ENCODE measurements at places on chromosomes 5 and 9. TPM values are rescaled to one million over a fixed set of nuclear protein-coding genes. Genes with fewer than 3 reads are reported as not detected.

DNA sequence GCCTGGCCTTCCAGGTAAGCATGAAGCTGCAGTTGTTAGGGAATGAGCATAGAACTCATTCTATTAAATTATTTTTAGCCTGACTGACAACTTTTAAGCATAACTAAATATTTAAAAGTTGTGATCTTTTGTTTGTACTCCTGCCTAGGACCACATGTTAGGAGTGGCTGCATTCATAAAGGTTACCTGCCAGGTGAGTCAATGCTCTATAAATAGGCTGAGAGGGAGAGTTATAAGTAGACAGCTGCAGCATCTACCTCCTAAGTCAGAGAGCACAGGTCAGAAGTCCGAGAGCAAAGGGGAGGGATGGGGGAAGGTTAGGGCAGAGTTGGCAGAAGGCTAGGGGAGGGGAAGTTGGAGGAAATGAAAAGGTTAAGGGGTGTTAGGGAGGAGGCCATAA, 292.4 kb upstream of the TLE4 start:
- DNase-seq, result no peak

DNA sequence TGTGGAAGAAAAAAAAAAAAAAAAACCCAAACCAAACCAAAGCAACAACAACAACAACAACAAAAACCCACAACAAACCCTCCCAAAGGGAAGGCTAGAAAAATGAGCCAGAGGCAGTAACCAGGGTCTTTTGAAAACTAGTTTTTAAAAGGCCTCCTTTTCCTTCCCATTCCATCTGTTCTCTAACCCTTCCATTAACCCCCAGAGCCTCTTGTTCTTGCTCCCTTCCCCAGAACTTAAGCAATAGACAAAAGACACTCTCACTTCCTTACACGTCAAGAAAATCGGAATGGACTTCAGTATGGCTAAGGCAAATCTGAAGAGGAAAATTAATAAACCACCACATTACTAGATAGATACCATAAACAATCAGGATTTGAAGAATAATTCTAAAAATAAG, 292.8 kb downstream of the ARL15 start:
- no peak for DNase-seq

GRCh38 chr5:53069626-53070025, 39.9 kb downstream of the MOCS2 start:
- no peak for DNase-seq

DNA sequence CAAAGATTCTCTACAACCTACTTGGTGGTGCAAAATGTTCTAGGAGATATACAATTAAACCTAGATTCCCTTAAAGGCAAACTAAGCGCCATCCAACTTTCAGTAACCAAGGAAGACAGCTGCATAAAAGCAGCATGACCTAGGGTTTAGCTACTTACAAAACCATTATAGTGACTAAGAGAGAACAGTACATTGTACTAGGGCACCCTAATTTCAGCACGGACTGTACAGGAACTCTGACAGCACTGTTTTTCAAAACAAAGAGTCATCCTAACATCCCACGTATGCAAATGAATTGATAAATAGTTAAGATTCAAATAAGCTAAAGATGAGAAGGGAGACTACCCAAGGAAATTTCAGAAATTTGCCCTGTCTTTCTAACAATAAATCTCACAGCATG, 30.0 kb downstream of the STRBP start:
- no peak for DNase-seq

Gene RLN1
- not detected for total RNA-seq

Gene FAM221B
- total RNA-seq, result not detected

- DNase-seq, result peak; percentile 73
These were observed 66.9 kb downstream of the CTSL start for GRCh38 chr9:87792831-87793288.

DNA sequence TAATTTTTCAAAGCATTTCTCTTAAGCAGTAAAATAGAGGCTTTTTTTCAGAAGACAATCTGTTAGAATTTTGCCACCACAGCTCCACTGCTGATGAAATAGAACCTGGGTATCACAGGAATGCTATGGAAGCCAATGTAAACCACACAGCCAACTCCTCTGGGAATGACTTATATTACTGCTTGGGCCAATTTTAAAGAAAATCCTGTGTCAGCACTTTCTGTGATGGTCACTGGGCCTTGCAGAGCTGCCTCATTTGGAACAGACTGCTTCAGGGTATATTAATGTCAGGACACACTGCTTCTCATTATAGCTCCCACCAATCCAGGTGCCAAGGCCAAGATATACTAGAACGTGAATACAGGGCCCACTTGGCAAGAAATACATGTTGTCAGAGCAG, 144.1 kb upstream of the ACTBL2 start:
- DNase-seq, result no peak

GRCh38 chr5:169190849-169191248, 110.1 kb downstream of the SLIT3 start:
- no peak for DNase-seq

- no peak for DNase-seq
These were observed 131.2 kb upstream of the IQGAP2 start for GRCh38 chr5:76271836-76272235.

GRCh38 chr5:6833406-6833805, 120.2 kb downstream of the TENT4A start:
- DNase-seq, result no peak

DNA sequence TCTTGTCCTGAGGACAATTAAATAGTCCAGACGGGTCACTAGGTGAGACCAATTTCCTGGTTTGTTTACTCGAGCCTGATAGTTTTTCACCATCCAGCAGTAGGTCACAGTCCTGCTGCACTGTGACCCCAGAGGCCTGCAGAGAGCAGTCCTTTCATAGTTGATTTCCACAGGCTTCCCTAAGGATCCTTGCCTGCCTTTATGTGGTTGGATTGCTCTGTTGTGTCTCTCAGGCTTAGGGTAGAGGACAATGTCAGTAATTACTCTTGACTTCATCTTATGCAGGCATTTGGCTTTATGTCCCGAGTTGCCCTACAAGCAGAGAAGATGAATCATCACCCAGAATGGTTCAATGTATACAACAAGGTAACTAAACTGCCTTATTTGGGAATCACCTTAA, 9.0 kb upstream of the CATSPER3 start:
- DNase-seq, result no peak

DNA sequence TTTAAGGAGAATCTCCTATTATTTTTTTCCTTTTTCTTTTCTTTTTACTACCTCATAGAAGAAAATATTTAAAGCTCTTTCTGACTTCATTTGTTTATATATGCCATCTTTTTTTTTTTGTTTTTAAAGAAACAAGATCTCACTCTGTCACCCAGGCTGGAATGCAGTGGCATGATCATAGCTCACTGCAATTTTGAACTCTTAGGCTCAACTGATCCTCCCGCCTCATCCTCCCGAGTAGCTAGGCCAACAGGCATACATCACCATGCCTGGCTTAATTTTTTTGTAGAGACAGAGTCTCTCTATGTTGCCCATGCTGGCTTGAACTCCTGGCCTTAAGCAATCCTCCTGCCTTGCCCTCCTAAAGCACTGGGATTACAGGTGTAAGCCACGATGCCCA, 59.5 kb downstream of the LNPEP start:
- DNase-seq, result no peak

Gene CDK7
- 57.5 TPM for total RNA-seq

DNA sequence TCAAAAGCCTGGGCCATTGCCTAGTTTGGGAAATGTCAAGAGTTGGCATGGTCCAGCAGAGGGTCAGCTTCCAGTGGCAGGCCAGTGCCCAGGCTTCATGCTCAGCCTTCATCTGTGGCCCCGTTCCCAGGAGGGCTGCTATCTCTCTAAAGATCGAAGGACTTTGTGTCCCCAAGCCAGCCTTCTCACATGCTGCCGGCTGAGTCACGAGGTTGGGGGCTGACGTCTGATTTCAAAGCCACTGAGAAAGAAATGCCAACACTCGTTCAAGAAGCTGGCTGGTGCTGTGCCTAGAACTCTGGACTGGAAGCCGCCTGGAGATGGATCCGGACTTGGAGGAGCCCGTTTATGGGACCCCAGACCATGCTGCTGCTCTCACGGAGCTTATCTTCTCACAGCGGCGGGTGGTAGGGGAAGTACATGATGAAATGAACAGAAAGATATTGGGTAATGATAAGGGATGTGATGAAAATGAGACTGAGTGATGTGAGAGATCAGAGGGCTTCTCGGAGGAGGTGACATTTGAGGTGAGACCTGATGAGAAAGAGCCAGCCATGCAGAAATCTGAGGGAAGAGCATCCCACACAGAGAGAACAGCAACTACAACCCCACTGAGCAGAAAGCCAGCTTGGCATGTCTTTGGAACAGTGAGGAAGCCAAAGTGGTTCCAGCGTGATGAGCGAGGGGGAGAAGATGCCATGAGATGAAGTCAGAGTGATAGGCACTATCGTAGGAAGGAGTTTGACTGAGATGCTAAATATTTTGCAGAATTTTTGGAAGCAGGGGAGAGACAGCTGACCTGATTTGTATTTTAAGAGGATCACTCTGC, 54.9 kb upstream of the BOD1 start:
- no peak for DNase-seq

GRCh38 chr9:8205576-8205975, 406.0 kb upstream of the DMAC1 start:
- DNase-seq, result no peak

DNA sequence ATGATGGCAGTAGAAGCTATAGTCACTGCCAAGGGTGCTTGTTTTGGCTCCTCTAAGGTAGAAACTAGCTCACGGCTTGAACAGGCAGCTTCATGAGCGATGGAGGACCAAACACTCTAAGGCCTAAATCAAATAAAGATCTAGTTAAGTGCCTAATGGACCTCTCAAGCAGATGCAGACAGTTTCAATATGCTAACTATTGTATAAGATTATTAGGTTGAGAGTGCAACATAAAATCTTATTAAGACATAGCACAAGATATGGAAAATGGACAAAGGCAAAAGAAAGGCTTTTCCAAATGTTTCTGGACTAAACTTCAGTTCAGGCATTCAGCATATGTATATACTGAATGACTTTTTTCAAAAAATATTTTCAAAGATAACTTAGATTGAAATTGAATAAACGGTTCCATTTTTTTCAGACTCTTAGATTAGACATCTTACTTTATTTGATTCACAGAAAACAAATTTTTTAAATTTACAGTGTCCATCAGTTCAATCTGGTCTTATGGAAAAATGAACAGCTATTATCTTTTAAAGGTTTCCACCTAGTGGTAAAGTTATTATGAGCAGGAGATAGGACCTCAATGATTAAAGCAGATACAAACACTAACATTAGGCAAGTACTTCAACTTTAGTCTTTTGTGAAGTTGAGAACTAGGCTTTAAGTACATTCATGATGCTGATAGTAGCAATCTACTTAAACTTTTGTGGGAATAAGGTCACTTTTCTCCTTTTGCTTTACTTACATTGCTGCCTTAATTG, 1167.7 kb downstream of the MAT2B start:
- no peak for DNase-seq

DNA sequence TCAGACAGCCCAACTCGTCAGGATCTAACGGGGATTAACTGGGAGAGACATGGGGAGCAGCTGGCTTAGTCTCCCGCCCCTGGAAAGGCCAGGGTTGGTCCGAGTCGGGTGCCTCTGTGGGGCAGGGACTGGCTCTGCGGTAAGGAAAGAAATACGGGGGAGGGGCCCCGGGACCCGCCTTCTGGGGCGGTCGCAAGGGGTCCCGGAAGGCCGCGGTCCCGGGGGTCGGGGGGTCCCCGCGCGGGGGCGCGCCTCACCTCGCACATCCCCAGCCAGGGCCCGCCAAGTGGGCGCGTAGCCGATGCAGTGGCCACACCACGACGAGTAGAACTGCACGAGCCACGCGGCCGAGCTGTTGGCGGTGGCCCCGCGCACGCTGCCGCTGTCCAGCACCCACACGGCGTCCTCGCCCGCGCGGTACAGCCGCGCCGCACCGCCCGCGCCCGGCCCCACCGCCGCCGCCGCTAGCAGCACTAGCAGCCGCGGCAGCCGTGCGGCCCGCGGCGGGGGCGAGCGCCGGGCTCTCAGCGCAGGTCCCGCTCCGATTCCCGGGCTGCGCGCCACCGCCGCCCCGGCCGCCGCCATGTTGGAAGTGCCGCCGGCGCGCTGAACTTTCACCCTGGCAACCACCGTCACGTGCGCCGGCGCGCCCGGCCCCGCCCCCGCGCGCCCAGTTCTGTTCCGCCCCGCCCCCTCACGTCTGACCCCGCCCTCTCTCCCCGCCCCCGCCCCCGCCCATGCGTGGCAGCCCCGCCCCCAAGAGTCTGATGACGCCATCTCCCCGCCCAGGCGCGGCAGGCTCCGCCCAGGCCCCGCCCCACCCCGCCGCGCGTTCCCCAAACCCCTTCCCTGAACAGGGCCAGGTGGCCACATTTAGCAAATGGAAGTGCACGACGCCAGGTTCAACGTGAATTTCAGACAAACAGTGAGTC, at the start of gene QSOX2:
TSS of gene QSOX2 (minus strand) at position 594 of the 932 bp plus-strand sequence. CDS start at position 585, 9 bp downstream.
- DNase-seq, result peak; percentile 87

Gene IFNA21
- total RNA-seq, result not detected

GRCh38 chr5:157390551-157391297, 69.3 kb upstream of the NIPAL4 start:
- no peak for DNase-seq

DNA sequence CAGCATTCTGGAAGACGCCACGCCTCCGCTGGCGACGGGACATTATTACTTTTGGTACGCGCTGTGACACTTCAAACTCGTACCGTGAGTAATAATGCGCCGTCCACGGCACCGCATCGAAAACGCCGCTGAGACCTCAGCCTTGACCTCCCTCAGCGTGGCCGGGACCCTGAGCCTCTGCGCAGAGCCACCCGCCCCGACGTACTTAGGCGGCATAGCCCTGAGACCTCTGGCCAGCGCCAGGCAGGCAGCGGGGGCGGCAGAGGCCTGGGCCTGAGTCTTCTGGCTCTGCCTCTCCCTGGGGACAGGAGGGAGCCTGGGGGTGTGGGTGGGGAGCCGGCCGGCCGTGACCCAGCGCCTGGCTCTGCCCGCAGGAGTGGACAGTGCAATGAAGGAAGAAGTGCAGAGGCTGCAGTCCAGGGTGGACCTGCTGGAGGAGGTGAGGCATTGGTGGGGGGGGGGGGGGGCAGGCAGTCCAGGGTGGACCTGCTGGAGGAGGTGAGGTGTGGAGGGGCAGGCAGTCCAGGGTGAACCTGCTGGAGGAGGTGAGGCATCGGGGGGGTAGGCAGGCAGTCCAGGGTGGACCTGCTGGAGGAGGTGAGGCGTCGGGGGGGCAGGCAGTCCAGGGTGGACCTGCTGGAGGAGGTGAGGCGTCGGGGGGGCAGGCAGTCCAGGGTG, 8.0 kb downstream of the EGFL7 start:
- DNase-seq, result no peak

DNA sequence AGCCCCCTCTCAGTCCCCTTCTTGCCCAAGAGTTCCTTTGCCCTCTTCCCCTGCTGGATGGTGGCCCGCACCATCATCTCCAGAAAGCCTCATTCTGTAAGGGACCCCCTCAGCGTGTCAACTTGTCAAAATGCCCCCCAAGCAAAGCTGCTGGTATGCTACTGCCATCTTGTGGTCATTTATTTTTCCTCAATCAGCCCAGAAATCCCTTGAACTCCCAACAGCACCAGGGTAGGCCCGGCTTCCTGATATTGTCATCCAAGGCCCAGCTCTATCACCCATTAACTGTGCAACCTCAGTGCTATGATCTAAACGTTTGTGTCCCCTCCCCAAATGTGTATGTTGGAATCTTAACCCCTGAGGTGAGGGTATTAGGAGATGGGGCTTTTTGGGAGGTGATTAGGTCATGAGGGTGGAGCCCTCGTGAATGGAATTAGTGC, 53.2 kb upstream of the FBXW11 start:
- no peak for DNase-seq
